ENCODE measurements at places on chromosomes 2 and 18. TPM values are rescaled to one million over a fixed set of nuclear protein-coding genes. Genes with fewer than 3 reads are reported as not detected.

The C2orf80 gene
- not detected for polyA plus RNA-seq

The CAPG gene
- polyA plus RNA-seq, result 30.2 TPM

The CCL20 gene
- 5.8 TPM for polyA plus RNA-seq

DNA sequence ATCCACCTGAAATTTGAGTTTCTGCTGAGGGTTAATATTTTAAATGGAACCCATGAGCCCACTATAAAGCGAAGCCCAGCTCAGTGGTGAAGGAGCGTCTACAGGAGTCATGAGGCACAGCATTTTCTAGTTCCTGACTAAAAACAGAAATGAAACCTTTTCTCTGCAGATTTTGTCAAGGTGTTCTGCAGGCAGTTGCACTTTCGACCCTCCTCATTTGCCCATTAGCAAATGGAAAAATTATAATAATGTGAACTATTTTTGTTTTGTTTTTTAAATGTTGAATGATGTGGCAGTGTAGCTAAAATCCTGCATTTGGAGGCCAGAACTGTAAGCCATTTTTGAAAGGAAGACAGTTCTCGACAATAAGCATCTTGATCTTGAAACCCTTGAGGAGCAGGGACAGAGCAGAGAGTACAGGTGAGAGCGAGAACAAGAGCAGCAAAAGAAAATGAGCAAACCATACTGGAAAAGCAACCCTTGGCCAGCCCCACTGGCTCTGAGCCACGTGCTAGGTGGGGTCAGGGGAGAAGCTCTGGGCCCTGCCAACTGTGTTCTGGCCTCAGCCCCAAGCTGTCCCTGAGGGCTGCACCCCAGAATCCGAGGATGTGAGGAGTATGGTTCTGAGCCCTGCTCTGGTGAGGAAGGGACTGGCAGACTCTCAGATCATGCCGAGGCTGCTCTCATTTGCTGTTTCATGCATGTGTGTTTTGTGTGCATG lies 26.4 kb upstream of the COPS8 start:
- no peak for DNase-seq

DNA sequence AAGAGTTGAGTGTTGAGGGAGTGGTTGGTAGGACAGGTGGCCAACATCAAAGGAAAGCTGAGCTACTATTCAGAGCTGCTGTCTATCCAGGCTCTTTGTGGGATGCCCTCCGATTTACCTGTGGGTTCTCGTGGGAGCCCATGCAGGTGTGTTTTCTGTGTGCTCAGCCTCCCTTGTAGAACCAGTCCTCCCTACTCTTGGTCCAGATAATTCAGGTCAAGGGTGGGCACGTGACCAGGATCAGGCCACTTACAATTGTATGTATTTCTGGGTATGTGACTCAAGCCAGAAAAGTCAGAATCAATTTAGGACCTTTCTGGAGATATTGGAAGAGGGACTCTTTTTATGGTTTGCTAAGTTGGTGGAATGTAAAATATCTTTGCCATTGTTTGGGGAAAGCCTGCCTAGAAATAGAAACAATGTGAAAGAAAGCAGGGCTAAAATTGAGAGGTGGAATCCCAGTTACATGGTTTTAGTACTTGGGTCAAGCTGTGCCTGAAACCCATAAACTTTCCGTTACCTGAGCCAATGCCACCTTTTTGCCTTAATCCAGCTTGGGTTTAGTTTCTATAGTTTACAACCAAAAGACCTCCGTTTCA lies 93.2 kb downstream of the PDCL3 start:
- DNase-seq, result no peak

DNA sequence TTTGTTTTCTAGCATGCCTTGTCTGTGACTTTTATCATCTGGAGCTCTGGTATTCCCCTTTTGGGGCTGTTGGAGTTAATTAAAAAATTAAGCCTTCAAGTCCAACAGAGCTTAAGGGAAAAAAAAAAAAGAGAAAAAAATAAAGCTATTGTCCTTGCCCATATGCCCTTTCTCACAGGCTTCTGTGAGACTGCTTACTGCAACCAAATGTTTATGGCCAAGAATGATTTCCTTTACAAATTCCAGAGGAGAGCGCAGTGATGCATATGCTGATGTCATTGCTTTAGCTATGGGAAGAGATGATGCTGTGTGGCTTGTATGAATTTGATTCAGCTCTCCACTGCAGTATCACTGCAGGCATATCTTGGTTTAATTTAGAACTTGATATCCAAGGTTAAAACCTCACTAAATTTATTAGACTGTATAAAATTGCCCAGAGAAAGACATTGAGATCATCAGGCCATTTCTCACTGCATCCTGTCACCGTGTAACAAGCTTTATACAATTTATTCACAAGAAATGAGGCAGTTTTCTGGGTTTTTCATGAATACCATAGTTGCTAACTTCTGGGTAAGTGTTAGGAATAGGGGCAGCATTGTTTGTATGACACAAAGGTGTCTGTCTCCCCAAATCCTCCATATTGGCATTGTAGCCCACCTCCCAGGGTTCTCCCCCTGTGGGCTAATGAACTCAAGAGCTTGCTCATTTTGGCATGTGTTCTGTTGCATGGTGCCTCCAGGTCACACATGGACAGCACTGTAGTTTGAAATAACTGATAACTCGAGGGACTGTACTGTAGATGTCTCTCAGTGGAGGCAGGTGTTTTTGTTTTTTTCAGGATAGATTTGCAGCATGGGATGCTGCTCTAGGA lies 85.0 kb downstream of the TANC1 start:
- no peak for DNase-seq

GRCh38 chr18:53566626-53567025 lies 657.8 kb downstream of the MBD2 start:
- no peak for DNase-seq

DNA sequence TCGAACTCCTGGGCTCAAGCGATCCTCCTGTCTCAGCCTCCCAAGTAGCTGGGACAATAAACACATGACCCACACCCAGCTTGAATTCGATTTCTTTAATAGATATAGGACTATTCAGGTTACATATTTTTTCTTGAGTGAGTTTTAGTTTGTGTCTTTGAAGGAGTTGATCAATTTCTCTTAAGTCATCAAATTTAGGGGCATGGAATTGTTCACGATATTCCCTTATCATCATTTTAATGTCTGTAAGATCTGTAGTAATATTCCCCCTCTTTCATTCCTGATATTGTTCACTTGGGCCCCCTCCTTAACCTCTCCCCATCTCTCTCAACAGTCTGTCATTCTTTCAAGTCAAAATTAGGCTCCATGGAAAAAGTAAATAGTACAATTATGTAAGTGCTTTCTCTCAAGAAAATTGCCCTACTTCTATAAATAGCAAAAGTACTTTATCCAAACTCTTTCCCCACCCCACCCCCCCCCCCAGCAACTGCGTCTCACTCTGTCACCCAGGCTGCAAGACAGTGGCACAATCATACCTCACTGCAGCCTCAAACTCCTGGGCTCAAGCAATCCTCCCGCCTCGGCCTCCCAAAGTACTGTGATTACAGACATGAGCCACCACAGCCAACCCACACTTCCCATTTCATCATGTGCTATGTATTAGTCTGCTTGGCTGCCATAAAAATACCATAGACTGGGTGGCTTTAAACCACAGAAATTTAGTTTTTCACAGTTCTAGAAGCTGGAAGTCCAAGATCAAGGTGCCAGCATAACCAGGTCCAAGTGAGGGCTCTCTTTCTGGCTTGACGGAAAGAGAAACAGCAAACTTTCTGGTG lies 20.1 kb downstream of the WDR33 start:
- DNase-seq, result no peak

- DNase-seq, result no peak
Observed at GRCh38 chr2:147366279-147366678, 478.6 kb upstream of the ACVR2A start.

GRCh38 chr2:241868661-241869081 lies 858 bp upstream of the RTP5 start:
- no peak for DNase-seq

DNA sequence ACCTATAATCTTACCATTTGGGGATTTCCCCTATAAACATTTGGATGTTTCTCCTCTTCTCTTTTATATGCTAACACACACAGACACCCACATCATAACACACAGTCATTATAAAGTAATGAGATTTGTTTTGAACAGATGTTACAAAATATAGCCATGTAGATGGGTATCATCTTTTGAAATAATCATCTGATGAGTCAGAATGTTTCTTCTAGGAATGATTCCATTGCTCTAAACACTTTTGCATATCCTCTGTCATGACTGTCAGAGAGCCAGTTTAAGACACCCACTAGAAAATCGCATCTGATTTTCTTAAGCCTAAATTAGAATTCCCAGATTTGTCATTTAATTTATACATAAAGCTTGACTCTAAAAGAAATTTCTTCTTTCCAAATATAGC lies 442.6 kb downstream of the CMPK2 start:
- peak; percentile 7 for DNase-seq

GRCh38 chr2:5290900-5291546 lies 401.2 kb upstream of the SOX11 start:
- no peak for DNase-seq

- DNase-seq, result peak; percentile 21
Observed at GRCh38 chr2:222424729-222425671, 657 bp downstream of the SGPP2 start.

DNA sequence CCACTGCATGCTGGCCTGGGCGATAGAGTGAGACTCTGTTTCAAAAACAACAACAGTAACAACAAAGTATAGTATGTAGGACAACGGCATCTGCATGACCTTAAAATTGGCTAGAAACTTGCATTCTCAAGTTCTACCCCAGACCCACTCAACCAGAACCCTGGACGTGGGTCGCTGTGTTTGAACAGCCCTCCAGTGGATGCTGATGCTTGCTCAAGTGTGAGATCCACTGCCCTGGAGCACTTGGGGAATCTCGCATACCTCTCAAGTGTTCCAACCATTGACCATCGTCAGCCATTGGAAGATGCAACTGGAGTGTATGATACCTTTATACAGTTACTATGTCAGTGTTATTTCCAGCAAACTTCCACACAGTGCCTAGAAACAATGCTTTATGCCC lies 435.9 kb downstream of the DCDC2C start:
- no peak for DNase-seq

DNA sequence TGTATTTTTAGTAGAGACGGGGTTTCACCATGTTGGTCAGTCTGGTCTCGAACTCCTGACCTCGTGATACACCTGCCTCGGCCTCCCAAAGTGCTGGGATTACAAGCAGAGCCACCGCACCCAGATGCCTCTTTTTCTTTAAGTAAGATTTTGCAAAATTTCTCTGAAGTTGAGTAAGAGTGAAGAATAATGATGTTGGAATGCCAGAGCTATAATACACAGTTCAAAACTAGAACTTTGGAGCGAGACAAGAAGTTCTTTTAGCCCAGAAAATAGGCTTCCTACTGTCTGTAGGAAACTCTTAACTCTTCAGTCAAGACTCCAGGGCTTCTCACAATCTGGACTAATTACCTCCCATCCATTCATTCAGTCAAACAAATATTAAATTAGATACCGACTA lies 51.4 kb downstream of the MARCHF4 start:
- no peak for DNase-seq

GRCh38 chr18:24809173-24809950 lies 348.9 kb downstream of the HRH4 start:
- no peak for DNase-seq

DNA sequence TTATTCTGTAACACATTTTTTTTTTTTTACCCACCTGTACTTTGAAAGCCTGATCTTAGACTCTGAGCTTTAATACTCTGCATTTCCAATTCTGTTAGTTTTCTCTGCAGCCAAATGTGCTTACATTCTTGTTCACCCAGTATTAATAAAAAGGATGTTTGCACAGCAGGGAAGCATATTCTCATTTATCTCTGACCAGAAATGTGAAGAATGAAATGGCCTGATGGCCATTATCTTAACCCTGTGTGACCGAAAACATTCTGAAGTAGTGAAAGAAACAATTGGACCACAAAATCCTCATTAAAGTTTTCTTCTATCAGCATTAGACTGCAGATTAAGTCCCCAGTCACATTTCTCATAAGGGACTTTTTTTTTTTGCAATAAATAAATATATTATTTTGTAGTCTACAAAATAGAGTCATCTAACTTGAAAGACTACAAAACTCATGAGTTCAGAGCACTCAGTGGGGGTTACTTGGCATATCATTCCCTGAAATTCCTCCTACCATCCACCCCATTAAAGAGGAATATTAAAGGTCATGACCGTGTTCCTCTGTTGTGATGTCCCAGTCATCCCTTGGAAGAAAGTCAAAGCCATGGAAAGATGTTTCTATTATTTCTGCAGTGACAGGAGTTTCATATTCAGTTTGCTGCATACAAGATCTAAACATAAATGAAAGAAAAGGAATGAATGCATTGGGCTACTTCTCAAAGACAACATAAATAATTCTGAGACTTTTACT lies 364.4 kb downstream of the RND3 start:
- DNase-seq, result no peak

- DNase-seq, result no peak
Observed at GRCh38 chr18:49238433-49239042, 221.9 kb downstream of the DYM start.

- DNase-seq, result no peak
Observed at GRCh38 chr2:39121523-39122063, 742 bp upstream of the SOS1 start.

GRCh38 chr18:37305066-37305465 lies 260.5 kb downstream of the CELF4 start:
- no peak for DNase-seq

GRCh38 chr2:232447638-232448303 lies 8.2 kb upstream of the ALPI start:
- DNase-seq, result no peak

- DNase-seq, result no peak
Observed at GRCh38 chr2:179470089-179470488, 205.5 kb upstream of the SESTD1 start.

GRCh38 chr18:75183524-75183923 lies 25.4 kb downstream of the PTGR3 start:
- no peak for DNase-seq

- no peak for DNase-seq
Observed at GRCh38 chr2:112646102-112646719, 472 bp downstream of the SLC20A1 start.

- DNase-seq, result no peak
Observed at GRCh38 chr2:127593228-127594115, 52.5 kb upstream of the GPR17 start.

The CDH7 gene
- 5.4 TPM for polyA plus RNA-seq

GRCh38 chr2:98608962-98609604 lies 694 bp downstream of the UNC50 start:
- DNase-seq, result no peak

The ASB1 gene
- 35.9 TPM for polyA plus RNA-seq

The CPLX4 gene
- not detected for polyA plus RNA-seq
